GOT3 (cell line): ENCODE measurements at places on chromosomes 2 and 18.

DNA sequence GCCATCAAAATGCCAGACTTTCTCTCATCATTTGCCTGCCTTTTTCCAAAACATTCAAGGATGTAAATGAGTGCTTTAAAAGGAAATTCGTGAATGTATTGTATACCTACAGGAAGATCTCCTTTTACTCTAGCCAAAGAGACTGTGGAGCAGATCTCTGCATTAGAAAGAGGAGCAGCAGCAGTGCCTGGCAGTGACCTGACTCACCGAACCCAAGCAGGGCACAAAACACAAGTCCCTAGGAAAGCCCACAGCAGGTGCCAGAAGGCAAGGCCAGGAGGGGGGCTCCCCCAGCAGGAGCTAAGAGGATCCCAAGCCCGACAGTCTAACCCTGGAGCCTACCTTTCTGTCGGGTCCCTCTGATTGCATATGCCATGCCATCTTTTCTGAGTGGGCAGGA is 47.9 kb downstream of the L3MBTL4 start:
- DNase-seq = no peak

DNA sequence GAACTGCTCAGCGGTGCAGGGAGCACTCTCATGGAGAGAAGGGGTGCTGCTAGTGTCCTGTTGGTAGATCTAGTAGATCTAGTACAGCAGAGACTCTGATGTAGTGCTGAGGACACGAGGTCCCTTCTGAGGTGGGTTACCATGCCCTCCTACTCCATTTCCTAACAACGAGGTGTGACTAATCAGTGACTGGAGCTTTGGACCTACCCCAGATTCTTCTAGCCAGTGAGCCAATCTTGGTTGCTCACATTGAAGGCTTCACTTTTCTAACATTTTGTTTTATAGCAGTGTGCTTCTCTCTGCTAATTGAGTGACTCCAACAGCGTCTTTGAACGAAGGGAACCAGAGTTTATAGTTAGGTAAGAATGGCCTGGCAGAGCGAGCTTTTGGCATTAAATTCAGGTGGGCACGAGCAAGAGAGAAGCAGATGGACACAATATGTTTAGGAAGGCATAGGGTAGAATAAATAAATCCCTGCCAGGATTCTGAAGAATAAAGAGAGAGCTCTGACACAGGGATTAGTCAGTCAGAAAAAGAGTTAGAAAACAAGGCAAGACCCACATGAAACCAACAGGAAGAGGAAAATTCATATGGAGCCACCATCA is 306.0 kb upstream of the RAB12 start:
- DNase-seq = no peak

GRCh38 chr18:79679552-79680099 is at the start of gene CTDP1:
TSS of gene CTDP1 (plus strand) at chr18:79679803. CDS start at chr18:79679948, 145 bp downstream.
- DNase-seq = peak; percentile 59

GRCh38 chr2:184945326-184945725 is 347.0 kb downstream of the ZNF804A start:
- DNase-seq = no peak

DNA sequence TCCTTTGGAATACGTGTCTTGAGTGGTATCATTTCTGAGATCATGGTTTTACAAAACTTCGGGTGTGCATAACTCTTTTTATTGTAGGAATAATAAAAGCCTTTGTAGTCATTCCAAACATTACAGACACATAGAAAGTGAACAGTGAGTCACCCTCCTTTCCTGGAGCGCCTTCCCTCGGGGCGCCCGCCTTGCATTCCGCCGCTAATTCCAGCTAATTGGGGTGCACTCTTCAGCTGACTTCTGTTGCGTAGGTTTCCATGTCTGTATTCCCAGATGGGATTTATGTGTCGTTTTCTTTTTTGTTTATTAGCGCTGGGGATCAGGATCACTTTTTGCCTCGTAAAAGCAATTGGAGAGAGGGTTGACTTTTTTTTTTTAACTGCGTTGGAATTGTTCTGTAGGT is 18.7 kb downstream of the SH3BP4 start:
- DNase-seq = no peak

GRCh38 chr2:34848691-34849090 is 1249.6 kb upstream of the FAM98A start:
- no peak for DNase-seq

GRCh38 chr2:43345391-43345813 is 119.0 kb upstream of the ZFP36L2 start:
- DNase-seq = no peak

DNA sequence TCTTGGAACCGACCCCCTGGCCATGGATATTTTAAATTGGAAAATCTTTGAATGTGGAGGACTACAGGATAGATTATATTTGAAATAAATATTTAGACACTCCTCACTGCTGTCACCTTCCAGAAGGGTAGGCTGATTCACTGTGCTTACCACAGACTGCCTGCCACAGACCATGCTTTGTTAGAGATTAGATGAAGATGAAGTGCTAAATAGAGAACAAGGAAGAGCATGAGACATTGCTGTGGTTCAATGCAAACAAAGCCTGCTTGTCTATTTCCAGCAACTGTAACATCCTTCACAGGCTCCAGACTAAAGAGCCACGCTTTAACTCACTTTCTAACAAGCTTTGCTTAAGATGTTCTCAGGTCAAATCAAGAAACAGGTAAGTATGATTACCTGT is 81.0 kb upstream of the TMEM17 start:
- no peak for DNase-seq

- DNase-seq = no peak
Observed at GRCh38 chr2:191299866-191300265, 54.7 kb downstream of the MYO1B start.

- DNase-seq = no peak
Observed at GRCh38 chr2:240343548-240343947, 91.9 kb upstream of the GPC1 start.

DNA sequence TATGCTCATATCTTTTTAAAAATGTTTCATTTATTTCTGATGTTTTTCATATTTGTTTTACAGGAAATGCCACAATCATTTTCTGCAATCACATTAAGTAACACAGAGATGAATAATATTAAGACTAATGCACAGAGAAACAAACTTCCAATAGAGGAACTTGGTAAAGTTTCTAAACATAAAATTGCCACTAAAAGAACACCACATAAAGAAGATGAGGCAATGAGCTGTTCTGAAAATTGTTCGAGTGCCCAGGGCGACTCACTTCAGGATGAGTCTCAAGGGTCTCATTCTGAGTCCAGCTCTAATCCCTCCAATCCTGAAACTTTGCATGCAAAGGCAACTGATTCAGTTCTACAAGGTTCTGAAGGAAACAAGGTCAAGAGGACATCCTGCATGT is 70.4 kb downstream of the APLF start:
- DNase-seq = no peak

GRCh38 chr2:54606393-54606958 is 117.0 kb upstream of the EML6 start:
- no peak for DNase-seq

DNA sequence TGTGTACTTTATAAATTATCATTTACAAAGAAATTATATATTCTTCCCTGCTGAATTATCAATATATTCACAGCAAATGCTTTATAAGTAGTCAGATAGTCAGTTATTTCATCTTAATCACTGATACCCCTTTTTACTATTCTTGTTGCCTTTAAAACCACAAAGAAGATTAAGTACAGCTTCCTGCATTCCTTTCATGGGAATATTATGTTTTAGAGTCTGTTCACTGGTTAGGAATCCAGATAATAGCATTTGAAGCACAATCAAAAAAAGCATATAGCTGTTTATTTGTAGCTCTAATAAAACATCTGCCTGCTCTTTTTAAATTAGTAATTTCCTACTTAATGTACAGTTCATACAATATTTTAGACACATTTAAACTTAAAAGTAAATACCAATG is 508.9 kb downstream of the FBXO15 start:
- DNase-seq = no peak

- no peak for DNase-seq
Observed at GRCh38 chr2:158414538-158414937, 42.0 kb downstream of the CCDC148 start.

DNA sequence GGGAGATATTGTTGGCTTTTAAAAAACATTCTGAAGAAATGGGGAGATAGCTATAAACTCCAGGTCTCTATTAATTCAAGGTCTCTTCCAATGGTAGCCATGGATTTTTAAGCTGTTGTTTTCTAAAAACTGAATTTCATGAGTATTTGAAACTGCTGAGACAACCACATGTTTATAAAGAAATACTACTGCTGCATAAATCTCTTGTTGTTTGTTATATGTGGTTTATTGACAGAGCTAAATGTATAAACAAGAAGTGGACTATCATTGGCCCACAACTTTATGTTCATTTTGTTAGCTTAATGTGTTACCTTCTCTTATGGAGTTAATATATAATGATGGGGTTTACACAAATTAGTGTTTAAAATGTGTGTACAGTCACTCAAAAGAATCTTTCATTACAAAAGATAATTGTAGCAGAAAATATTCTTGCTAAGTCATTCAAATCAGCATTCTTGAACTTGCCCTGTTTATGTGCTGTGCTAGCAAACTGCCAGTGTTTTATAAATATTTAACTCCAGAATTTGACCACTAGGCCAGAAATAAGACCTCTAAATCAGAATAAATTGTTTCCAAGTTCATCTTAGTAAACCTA is 242.1 kb downstream of the TMX3 start:
- DNase-seq = no peak

DNA sequence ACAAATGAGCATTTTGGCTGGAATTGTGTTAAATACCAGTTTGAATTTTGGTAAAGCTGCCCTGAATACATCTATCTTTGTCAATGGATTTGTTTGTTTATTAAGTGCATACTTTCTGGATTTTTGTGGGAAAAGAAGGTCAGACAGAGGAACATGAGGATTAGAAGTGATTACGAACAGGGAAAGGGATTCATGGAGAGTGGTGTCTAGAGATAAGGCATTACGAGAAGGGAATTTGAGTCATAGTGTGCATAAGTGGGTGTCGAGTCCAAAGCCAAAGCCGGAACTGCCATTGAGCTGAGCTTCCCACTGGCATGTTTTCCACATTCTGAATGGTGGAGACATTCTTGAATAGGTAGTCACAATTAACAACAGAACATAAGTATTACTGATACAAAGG is 68.9 kb upstream of the EFEMP1 start:
- no peak for DNase-seq

GRCh38 chr18:9570255-9570654 is 44.1 kb downstream of the PPP4R1 start:
- no peak for DNase-seq
